Stimulated activated CD4-positive, alpha-beta T cell treated with anti-CD3 and anti-CD28 coated beads, Interleukin-1b, Interleukin-23, amount 100 ng/mL, for 24 hours (primary cell): ENCODE measurements at places on chromosomes 11 and 22.

- DNase-seq: no peak
These were observed 27.0 kb upstream of the MUC5B start for GRCh38 chr11:1195682-1196515.

DNA sequence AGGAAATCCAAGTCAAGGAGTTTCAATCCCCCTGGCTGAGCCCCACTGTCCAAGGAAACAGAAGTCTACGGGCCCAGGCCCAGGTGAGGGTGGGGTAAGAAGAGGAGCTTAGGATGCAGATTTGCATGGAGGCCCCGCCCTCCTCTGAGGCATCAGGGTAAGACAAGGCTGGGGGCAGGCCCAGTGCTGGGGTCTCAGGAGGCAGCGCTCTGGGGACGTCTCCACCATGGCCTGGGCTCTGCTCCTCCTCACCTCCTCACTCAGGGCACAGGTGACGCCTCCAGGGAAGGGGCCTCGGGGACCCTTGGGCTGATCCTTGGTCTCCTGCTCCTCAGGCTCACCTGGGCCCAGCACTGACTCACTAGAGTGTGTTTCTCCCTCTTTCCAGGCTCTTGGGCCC, 31.3 kb upstream of the IGLL5 start:
- DNase-seq: no peak

DNA sequence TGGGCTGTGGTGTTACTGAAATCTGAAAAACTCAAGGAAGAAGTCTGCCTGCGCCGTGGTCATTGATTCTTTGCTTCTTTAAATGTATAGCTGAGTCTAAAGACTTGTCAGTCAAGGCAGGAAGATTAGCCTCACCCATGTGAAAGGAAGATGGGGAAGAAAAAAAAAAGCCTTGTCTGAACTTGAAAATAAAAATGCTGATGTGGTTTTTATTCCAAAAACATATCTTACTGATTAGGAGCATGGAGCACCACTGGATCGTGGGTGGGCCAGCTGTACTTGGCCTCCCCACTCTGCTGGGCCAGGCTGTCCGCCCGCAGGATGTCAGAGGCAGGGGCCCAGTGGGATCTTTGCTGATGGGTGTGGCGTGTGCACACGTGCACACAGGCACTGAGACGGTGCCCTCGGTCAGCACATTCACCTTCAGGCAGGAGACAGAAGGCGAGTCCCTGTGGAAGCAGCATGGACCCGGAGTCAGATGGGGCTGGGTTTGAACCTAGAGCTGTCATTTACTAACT, 111.9 kb downstream of the WNT7B start:
- DNase-seq: no peak

GRCh38 chr11:127616158-127616557, 615.6 kb upstream of the KIRREL3 start:
- DNase-seq: no peak

DNA sequence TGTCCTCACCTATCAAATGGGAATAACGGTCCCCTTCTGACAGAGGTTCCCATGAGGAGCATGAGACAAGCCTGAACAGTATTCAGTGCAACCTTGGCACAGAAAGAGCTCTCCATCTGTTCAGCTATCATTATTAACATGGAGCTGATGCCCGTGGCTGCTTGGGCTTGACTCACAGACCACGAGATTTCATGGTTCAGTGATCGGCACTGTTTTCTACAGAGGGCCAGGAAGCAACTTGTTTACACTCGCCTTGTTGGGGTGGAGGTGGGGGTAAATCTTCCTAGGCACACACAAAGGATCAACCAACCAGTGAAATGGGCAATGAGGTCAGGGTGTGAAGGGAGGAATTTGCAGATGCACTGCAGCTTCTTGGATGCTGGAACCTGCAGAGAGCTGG, 88.2 kb downstream of the CWC15 start:
- no peak for DNase-seq

- DNase-seq: no peak
These were observed 556.5 kb downstream of the MN1 start for GRCh38 chr22:27245056-27245455.

DNA sequence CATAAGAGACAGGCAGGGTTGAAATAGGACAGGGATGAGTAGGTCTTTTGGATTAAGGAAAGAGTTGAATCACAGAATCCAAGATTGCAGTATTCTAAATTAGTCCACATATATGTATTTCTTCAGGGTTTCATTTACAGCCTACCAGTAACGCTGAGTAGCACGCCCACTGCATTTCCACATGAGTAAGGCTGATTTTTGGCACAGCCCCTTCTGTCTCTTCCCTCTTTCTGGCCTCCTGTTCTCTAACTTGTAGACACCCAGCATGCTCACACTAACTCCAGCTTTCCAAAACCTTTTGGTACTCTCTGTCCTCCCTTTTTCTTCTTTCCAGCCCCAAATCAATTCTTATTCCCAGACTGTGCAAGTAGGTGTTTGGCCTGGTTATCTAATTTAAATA, 3.7 kb upstream of the SIK2 start:
- no peak for DNase-seq

GRCh38 chr22:25153961-25154666, 45.5 kb upstream of the CRYBB3 start:
- DNase-seq: no peak

DNA sequence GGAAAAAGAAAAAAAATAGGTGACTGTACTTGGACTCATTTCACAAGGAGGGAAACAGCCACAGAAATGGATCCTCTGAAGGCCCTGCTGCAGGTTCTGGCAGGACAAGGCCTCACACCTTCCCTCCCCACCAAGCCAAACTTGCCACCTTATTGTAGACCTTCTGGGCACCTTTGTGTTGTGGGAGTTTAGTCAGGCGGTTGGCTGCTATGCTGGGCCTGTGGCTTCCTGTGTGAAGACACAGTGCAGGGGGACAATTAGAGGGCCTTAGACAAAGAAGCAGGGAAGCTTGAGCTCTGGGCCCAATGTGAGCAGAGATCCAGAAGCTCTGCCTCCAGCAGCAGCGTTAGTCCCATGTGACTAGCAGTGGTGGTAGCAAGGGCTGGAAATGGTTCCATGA, 4.2 kb downstream of the RAB1B start:
- no peak for DNase-seq
